ENCODE measurements at places on chromosomes 11 and 22.
A peak's percentile ranks its signal among the peaks of the same experiment; 100 is the strongest.

- no peak for DNase-seq
Measured at GRCh38 chr11:2576111-2576510, 123.7 kb downstream of the KCNQ1OT1 start.

GRCh38 chr22:44645531-44645930 is 56.5 kb upstream of the PRR5 start:
- no peak for DNase-seq

- DNase-seq = no peak
Measured at GRCh38 chr11:86781546-86781945, 18.8 kb upstream of the PRSS23 start.

- DNase-seq = peak; percentile 85
Measured at GRCh38 chr11:120929664-120930154, 94.2 kb upstream of the TBCEL start.

- no peak for DNase-seq
Measured at GRCh38 chr11:66707486-66707885, 21.5 kb downstream of the SPTBN2 start.

- no peak for DNase-seq
Measured at GRCh38 chr22:43474161-43475101, 62.6 kb downstream of the MPPED1 start.

DNA sequence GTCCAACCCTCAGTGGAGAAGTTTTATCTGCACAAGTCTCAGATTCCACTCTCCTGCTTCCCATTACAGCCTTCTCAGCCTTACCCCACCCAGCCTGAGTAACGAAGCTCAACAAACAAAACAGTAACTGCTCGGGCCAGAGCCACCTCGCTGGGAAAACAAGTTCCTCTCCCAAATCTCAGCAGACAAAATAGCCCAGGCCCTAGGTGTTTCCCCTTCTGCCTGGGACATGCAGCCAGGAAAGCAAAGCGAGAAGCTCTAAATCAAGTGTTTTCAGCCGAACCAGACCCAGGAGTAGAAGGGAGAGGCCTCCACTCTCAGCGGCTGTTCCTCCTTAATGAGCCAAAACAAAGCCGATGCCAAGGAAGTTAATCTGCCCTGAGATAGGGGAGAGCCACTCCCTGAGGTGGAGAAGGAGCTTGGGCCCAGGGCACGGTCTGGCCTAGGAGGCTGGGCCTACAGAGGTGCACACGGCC is 44.0 kb downstream of the LIF start:
- DNase-seq = no peak

DNA sequence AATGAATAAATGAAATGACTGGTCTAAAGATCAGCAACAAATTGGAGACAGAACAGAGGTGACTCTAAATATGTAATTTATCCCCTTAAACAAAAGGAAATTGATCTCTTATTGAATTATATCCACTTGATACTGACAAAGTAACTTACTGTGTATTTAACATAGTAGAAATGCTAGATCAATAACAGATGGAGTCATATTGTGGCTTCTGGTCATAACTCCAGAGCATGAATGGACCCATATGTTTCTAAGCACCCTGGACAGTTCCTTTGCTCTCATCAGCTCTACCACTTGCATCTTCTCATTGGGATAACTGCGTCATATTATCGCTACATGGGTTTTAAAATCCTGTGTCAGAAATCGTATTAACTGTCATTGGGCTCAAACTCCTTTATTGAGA is 222.3 kb downstream of the ETS1 start:
- DNase-seq = peak; percentile 40

GRCh38 chr22:47055461-47055860 is 293.0 kb downstream of the TBC1D22A start:
- DNase-seq = no peak

GRCh38 chr11:18105086-18105801 is 638 bp downstream of the SAAL1 start:
- peak; percentile 6 for DNase-seq

DNA sequence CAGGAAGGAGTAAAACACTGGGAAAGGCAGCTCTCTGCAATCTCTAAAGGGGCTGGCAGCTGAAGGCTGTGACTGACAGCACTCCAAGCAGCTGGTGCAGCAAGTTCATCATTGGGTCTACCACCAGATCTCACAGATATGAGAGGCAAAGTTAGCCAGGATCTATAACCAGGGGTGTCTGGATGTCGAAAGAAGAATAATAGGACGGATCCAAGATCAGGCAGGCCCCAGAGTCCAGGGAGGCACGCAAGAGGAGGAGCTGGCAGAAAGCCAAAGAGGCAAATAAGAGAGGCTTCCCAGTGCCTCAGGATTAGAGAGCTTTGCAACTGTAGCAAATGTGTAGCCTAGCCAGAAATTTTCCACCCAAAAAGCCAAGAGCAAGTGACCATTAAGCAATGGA is 77.1 kb downstream of the RBMXL2 start:
- DNase-seq = no peak

DNA sequence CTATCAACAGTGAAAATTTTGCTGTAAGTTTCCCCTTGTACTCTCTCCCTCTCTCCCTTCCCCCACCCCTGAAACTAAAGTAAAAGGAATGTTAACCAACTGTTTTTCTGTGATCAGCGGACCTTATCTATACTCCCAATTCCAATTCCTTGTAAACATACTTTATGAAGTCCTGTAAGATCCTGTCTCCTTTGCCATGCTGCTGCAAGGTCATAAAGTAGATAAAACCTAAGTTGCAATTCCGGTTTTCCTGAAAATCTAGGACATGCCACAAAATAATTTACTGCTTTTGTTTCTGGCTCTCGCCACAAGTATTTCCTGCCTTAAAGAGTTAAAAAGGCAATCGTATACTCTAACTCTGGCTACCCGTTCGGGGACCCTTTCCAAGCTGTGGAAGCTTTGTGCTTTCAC is 1469.0 kb downstream of the LRRC4C start:
- DNase-seq = no peak

DNA sequence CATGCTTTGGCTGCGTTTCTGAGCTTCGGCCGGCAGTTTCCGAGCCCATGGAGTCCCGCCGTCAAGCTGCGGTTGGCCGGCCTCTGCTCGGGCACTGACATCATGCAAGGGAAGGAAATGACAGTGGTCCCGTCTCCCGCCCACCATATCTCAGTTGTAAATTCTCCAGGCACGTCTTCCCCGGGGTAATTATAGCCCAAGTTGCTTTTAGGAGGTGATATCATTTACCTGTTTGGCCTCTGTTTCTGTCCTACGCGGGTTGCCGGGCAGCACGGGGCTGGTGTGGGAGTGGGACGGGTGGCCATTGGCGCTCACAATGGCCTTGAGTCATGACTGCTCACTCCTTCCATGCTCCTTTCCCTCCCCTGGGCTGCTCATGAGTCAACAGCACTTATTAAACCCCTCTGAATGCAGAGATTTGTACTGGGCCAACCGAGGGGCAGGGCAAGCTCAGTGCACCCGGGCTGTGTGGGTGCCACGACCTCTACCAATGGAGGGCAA is 4.2 kb upstream of the ANO1 start:
- no peak for DNase-seq

DNA sequence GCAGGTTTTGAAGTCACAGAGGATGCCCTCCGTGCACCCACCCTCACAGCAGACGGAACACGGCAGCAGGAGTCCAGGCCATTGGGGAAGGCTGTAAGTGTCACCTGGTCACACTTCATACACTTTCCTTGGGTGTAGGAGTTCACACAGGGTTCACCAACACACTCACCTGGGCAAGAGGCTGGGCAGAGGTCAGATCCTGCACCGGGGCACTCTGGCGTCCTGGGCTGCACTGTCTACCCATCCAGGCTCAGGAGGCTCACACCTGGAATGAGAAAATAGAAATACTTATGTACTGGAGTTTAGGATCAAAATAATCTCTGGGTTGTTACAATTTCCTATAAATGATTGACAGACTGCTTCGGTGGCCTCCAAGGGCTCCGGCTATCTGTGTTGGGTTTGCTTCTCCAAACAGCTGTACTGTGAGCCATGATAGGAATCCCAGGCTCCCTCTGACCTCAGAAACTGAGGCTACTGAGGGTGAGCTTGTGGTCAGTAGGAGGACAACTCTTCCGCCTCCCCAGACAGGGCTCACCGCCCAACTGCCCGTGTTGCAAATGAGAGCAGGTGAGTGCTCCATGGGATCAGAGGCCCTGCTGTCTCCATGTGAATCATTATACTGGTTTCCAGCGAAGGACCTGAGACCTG is 20.1 kb upstream of the CARS1 start:
- no peak for DNase-seq

DNA sequence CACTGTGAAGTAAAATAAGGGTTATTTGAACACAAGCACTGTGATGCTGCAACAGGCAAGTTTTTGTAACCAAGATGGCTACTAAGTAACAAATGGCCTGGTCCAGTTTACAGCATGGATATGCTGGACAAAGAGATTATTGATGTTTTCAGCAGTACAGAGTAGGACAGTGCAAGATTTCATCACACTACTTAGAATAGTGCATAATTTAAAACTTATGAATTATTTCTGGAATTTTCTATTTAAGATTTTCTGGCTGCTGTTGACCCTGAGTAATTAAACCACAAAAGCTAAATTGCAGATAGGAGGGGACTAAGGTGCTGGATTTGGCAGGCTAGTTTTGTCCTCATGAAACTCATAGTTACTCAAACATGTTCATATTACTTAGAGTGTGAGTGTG is 33.1 kb downstream of the CEP295 start:
- DNase-seq = no peak

- DNase-seq = no peak
Measured at GRCh38 chr11:66366844-66367477, 4.6 kb downstream of the SLC29A2 start.

GRCh38 chr11:116466801-116467200 is 306.0 kb downstream of the BUD13 start:
- no peak for DNase-seq

DNA sequence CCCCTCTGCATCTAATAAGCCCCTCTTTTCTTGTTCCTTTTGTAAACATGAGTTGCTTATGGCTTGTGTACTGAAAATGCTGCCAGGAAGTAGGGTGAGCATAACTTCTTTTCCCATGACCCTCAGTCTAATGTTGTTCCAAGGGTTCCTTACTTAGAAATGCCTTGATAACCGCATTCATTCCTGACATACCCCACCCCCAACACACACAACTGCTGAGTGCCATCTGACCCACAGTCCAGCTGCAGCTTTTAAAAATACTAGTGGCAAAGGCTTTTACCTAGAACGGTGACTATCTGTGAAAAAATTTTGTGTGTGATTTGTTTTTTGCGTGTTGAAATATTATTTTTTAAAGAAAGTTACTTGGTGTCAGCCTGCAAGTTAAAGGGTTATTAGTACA is 52.6 kb downstream of the ARHGAP42 start:
- no peak for DNase-seq

DNA sequence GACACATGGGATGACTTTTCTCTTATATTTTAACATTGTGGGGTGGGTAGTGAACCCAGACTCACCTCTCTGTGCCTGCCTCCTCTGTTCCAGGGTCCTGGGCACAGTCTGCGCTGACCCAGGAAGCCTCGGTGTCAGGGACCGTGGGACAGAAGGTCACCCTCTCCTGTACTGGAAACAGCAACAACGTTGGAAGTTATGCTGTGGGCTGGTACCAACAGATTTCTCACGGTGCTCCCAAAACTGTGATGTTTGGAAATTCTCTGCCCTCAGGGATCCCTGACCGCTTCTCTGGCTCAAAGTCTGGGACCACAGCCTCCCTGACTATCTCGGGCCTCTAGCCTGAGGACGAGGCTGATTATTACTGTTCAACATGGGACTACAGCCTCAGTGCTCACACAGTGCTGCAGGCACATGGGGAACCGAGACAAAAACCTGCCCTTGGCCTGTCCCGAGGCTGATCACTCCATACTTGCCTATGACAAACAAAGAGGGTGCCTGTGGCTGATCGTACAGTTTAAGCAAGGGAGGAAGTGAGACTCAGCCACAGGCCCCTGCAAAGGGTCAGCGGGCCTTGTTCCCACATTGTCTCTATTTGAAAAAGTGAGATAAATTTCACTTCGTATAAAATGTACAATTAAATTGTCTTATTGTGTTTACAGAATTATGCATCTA is 43.7 kb upstream of the TOP3B start:
- peak; percentile 79 for DNase-seq

GRCh38 chr11:98417256-98417755 is 603.4 kb upstream of the CNTN5 start:
- DNase-seq = no peak

- no peak for DNase-seq
Measured at GRCh38 chr11:66011785-66012303, at the start of gene CST6. Gene CST6 (plus strand): TSS chr11:66012008. CDS start chr11:66012045, 37 bp downstream.

- no peak for DNase-seq
Measured at GRCh38 chr11:33819278-33820035, 45.1 kb upstream of the FBXO3 start.

DNA sequence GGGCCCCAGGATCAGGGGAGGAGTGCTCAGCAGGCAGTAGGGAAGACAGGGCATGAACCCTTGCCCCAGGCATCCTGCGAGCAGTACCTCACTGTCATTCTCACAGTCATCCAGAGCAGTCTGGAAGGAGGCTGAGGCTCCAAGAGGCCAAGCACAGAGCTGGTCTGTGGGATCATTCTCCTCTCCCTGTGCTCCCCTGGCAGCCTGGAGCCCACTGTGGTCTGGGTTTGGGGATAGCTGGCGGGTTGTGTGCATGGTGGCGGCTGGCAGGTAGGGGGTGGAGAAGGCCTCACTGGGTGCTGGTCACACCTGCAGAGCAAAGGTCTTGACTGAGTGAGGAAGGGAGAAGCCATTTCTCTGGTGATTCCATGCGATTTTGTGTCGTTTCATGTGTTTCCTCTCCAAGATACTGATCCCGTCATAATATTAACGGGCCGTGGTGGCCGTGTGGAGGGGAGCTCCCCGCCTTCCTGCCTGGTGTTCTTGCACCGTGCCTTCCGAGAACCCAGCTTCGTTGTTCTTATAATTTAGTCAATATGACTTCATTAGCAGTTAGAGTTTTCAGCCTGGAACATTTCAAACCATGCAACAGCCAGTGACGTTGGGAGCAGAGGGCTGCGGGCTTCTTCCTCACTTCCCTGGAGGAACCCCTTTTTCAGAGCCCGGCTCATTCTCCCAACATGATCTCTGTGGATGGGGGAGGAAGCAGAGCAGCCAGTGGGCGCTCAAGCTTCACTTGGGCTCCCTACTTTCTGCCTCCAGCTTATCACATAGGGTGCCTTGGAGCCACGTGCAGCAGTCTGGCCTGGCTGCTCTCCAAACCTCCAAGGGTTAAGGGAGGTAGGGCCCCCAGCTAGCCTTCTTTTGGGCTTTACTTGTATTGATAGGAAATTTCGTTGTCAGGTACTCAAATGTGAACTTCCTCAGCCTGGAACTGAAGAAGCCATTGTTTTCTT is 20.8 kb upstream of the ADORA2A start:
- DNase-seq = no peak

- DNase-seq = no peak
Measured at GRCh38 chr11:1209371-1210057, 13.4 kb upstream of the MUC5B start.

GRCh38 chr11:6637871-6638270 is 17.7 kb downstream of the DCHS1 start:
- DNase-seq = no peak

- no peak for DNase-seq
Measured at GRCh38 chr22:40007853-40008710, 13.3 kb downstream of the FAM83F start.

Measured in GM12865 (cell line).